ENCODE measurements at places on chromosomes 12 and 14. TPM values are rescaled to one million over a fixed set of nuclear protein-coding genes. Genes with fewer than 3 reads are reported as not detected.

- H3K36me3 ChIP-seq, result peaks cover 8% of the 10 kb centered on the region
- DNase-seq, result no peak
- peaks cover 42% of the 10 kb centered on the region for H3K4me1 ChIP-seq
- H3K4me3 ChIP-seq, result no peak overlapping the region
- H3K27ac ChIP-seq, result no peak overlapping the region
- H3K27me3 ChIP-seq, result no peaks in the 10 kb centered on the region
Observed at GRCh38 chr14:92610849-92611271, 97.3 kb downstream of the RIN3 start.

DNA sequence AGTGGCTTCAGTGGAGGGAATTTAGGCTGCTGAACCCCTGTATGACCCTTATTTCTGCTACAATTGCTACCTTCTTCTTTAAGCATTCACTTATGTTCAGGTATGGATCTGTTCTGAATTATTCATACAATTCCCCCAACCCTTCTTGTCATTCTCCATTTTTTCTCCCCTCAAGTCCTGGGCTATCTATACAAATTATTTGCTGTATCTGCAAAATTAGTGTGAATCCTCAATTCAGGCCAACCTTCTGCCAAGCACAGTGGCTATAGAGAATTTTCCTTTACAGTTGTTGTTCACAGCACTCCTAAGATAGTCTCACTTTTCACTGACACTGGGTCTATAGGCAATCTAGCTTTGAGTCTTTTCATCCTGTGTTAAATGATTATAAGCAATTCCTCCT, 119.2 kb upstream of the CNTN1 start:
- no peaks in the 10 kb centered on the region for H3K27me3 ChIP-seq
- H3K4me3 ChIP-seq, result no peak overlapping the region
- H3K36me3 ChIP-seq, result no peaks in the 10 kb centered on the region
- no peak overlapping the region for H3K27ac ChIP-seq
- no peaks in the 10 kb centered on the region for H3K4me1 ChIP-seq

DNA sequence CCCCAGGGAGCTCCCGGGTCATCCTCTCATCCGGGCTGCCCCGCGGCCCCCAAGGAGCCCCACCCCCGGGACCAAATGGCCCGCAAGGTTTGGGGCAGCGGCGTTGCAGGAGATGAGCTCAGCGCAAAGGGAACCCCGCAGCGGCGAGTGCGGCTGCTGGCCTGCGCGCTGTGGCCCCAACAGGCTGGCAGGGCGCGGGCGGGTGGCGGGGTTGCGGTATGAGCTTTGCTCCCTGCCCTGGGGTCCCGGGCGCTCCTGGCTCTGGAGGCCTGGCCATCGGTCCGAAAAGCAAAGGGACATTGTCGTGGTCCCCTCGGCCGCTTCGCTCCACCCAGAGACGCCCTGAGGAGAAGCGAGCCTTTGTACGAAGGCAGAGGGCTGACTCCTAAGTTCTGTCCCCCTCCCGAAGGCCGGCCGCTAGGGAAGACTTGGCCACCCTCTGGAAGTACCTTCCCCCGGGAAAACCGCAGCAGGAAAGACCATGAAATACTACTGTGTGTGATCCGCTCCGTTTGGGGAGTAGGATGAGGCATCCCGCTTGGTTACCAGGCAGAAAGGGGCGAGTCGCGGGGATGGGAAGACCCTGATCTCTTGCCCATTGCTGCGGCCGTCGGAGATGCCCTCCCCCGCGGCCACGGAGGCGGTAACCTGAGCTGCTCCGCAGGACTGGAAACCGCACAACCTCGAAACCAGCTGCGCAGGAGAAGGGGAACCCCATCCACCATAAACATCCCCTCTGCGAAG, 620 bp upstream of the NID2 start:
- H3K4me3 ChIP-seq, result no peak overlapping the region
- no peaks in the 10 kb centered on the region for H3K36me3 ChIP-seq
- no peak overlapping the region for H3K27ac ChIP-seq
- peaks cover 62% of the 10 kb centered on the region for H3K27me3 ChIP-seq

POLE2 gene
- total RNA-seq, result 24.1 TPM

P2RX7 gene
- total RNA-seq, result 49.1 TPM

GRCh38 chr14:54642801-54643695, 76.1 kb downstream of the SAMD4A start:
- peaks cover 2% of the 10 kb centered on the region for H3K4me1 ChIP-seq
- H3K4me3 ChIP-seq, result no peak overlapping the region
- H3K27me3 ChIP-seq, result peaks cover 3% of the 10 kb centered on the region
- DNase-seq, result no peak
- H3K27ac ChIP-seq, result no peak overlapping the region

OTX2 gene
- total RNA-seq, result not detected

- H3K27me3 ChIP-seq, result peaks cover 9% of the 10 kb centered on the region
- no peaks in the 10 kb centered on the region for H3K4me1 ChIP-seq
- H3K4me3 ChIP-seq, result no peak overlapping the region
Observed at GRCh38 chr12:75315518-75315917, 14.6 kb downstream of the CAPS2 start.

DNA sequence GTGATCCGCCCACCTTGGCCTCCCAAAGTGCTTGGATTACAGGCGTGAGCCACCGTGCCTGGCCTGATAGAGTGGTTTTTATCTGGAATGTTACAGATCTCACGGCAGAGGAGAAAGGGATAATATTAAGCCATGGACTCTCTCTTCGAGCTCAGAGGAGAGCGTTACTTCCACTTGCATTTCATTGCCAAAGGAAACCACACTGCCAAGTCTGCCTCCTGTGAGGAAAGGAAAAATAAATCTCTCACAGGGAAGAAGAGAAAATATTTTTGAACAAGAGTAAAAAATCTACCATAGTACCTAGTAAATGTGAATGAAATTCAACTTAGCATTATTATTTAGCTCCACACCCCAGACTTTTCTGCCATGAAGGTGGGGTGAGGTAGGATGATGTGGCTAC, 319.2 kb upstream of the PRICKLE1 start:
- no peak overlapping the region for H3K27ac ChIP-seq
- no peaks in the 10 kb centered on the region for H3K4me1 ChIP-seq

GRCh38 chr12:51381226-51382079, 9.8 kb downstream of the GALNT6 start:
- H3K27me3 ChIP-seq, result no peaks in the 10 kb centered on the region
- H3K4me3 ChIP-seq, result no peak overlapping the region
- DNase-seq, result no peak
- peaks cover 25% of the 10 kb centered on the region for H3K4me1 ChIP-seq
- peaks cover 44% of the 10 kb centered on the region for H3K36me3 ChIP-seq
- no peak overlapping the region for H3K27ac ChIP-seq

- no peaks in the 10 kb centered on the region for H3K27me3 ChIP-seq
- DNase-seq, result no peak
- no peak overlapping the region for H3K27ac ChIP-seq
Observed at GRCh38 chr14:77108753-77109152, 10.7 kb downstream of the CIPC start.
